ENCODE measurements at places on chromosomes 11 and 22.

GRCh38 chr11:66969584-66970225, 5.4 kb upstream of the C11orf86 start:
- no peak for DNase-seq

- no peak for DNase-seq
Observed at GRCh38 chr11:107655602-107656001, 56.3 kb downstream of the SLN start.

DNA sequence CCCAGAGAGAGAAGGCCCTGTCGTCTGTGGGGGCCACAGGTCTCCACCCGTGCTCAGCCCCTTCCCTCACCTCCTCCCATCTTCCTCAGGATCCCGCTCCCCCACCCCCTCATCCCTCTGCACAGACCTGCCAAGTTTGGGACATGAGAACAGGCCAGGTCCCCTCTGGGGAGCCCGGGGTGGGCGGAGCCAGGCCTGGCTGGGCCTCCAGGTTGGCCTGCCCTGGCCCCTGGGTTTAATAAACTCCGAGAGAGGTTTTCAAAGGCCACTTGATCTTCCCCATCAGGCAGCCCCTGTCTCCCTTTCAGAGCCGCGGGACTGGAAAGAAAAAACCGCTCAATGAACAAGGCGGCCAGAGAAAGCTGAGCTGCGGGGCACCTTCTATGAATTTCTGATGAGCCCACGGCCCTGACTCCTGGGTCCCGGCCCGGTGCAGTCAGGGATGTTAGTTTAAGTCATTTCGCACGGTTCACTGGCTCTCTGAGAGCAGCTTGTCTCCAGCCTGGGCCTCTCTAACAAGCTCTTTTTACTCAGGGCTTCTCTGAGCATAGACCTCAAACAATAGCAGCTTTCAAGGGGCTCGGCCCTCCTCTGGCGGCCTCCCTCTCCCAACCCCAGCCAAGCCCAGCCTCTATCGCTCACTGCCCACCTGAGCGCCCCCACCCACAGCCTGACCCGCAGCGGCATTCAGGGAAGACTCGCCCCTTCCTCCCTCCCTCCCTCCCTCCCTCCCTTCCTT, 64.8 kb downstream of the RPUSD4 start:
- no peak for DNase-seq

GRCh38 chr11:122727101-122727929, 71.8 kb downstream of the UBASH3B start:
- DNase-seq = no peak

DNA sequence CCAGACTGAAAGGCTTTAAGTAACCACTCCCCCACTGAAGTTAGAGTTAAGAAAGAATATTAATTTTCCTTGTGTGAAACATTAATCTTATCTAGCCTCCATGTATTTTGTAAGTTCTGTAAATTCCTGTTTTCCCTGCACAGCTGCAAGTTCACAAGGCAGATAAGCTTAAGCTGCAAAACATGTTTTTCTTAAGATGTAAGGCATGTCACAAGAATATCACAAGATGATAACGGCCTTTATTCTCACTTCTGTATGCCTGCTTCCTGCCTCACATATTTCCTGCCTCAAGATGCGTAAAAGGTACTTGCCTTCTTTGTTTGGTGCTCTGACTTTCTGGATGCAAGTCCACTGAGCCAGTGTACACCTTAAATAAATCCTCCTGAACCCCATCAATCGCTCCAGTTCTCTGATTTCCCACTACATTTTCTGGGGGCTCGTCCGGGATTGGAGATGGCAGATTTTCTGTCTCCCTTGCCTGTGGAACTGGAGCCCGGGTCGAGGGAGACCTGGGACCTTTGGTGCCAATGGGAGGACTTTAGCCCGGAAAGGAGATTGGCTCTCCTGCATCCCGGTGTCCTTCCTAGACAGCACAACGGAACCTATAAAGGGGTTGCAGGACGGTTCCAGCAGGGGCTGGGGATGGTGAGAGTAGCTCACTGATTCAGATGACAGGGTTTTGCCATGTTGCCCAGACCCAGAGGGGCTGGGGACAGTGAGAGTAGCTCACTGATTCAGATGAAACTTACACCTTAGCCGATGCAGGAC, 30.2 kb downstream of the PPARA start:
- no peak for DNase-seq

DNA sequence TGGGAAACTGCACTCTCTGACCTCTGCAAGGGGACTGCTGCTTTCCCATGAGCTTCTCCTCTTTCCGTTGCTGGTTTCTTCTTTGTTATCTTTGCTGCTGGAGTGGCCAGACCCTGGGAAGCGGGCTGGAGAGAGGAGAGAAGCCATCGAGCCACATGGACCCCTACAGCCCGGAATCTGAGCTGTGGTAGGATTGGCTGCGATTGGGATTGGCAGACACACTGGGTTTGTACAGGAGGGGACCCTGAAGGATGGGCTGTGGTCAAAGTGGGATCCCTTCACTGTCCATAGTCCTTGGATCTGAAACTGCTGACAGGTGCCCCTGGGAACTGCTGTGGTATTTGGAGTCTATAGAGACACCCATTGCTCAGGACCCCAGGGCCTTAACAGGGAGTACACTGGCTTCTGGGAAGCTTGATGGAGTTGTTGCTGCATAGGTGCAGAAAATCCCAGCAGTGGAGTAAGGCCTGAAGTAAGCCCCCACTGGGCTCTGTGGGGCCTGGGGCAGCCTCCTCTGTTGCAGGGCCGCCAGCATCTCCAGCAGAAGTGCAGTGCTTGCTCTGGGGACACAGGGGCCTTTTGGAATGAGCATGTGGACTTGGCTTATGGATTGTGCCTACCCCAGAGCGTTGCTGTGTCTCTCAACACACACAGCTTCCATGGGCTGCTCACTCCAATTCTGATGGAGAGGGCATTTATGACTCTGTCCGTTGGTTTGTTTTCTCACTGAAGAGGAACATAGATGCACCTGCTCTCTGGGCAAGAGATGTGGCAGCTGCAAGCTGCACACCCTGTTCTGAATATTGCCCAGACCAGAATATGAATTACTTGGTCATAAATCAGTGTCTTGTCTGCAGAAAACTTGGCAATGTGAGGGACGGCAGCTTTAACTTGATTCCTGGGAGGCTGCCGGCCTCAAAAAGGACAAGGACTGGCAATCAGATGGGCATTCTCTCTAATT, 32.0 kb downstream of the BCR start:
- DNase-seq = peak; percentile 15

GRCh38 chr11:5923427-5923776, 18.6 kb upstream of the OR56A3 start:
- no peak for DNase-seq

GRCh38 chr11:114832532-114833125, 154.3 kb downstream of the NXPE2 start:
- DNase-seq = no peak

GRCh38 chr11:17736579-17736893, 2.0 kb downstream of the KCNC1 start:
- DNase-seq = no peak

- no peak for DNase-seq
Observed at GRCh38 chr22:35099883-35100282, 33.9 kb downstream of the ISX start.

- DNase-seq = no peak
Observed at GRCh38 chr22:31818481-31819392, 64.9 kb downstream of the DEPDC5 start.

- peak; percentile 80 for DNase-seq
Observed at GRCh38 chr11:117907276-117908108, 21.7 kb downstream of the TMPRSS13 start.

DNA sequence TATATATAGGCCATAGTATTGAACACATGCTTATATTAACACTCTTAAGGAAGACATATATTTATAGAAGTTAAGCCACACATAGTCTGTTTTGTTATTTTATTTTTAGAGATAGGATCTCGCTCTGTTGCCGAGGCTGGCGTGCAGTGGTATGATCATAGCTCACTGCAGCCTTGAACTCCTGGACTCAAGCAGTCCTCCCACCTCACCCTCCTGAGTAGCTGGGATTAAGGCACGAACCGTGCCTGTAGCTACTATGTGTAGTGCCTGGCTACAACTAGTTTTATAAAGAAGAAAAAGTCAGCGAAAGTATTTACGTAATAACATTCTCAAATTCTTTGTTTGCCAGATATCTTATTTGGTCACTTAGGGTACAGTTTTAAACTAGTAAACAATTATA, 5.6 kb upstream of the UCP2 start:
- no peak for DNase-seq

DNA sequence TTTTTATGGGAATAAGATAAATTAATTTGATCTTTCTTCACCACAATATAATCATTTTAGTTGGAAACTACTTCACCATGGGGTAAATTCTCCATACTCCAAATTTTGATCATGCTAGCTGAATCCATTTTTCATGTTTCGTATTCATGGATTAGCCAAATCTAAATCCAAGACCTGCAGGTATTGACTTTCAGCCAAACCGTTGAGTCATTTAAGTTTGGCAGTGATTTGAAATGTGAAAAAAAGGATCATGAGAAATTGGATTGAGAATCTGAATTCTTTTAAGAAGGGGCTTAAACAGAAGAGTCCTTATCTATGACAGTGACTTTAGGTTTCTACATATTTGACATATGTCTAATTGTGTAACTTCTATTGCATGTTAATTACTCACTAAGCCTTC, 5.3 kb downstream of the GAS2 start:
- no peak for DNase-seq

DNA sequence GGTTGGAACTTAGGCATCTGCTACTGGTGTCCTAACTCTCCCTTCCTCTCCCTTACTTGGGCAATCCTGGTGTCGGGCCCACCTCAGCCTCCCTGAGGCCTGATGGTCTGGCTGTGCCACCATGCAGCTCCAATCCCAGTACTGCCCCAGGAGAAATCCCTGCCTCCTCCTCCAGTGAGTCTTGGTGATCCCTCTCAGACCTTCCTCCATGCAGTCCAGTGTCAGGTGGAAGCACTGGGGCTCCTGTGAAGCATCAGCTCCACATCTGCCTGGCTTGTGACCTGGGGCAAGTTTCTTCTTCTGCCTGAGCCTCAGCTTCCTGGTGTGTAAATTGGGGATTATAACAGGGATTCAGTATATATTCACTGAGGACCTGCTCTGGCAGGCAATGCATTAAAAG, 1.8 kb upstream of the PELI3 start:
- DNase-seq = no peak

- DNase-seq = no peak
Observed at GRCh38 chr11:85759915-85760314, 51.0 kb downstream of the SYTL2 start.

GRCh38 chr11:75400146-75400865, 988 bp downstream of the RPS3 start:
- DNase-seq = no peak

GRCh38 chr11:56910046-56910773, 78.5 kb upstream of the OR5AK2 start:
- no peak for DNase-seq

DNA sequence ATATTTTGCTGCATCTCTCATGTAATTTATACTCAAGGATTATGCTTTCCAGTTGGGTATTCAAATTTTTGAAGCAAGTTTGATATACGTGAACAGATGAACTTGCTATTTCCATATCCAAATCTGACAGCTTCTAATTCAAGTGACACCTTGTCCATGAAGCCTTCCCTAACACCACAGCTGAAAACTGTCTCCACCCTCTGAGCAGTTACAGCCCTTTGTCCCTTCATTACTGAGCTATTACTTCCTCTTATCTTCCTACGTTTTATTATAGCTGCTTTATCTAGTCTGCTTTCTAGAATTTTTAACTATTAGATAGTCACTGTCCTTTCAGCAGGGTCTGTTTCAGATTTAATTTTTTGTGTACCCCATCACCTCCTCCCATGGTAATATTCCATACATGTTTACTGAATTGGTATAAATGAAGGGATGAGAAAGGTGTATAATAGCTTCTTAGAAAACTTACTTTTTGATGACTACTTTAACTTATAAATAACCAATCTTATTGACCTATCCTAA, 13.3 kb upstream of the PRSS23 start:
- DNase-seq = no peak

GRCh38 chr11:117696540-117696939, 100.5 kb downstream of the DSCAML1 start:
- no peak for DNase-seq

DNA sequence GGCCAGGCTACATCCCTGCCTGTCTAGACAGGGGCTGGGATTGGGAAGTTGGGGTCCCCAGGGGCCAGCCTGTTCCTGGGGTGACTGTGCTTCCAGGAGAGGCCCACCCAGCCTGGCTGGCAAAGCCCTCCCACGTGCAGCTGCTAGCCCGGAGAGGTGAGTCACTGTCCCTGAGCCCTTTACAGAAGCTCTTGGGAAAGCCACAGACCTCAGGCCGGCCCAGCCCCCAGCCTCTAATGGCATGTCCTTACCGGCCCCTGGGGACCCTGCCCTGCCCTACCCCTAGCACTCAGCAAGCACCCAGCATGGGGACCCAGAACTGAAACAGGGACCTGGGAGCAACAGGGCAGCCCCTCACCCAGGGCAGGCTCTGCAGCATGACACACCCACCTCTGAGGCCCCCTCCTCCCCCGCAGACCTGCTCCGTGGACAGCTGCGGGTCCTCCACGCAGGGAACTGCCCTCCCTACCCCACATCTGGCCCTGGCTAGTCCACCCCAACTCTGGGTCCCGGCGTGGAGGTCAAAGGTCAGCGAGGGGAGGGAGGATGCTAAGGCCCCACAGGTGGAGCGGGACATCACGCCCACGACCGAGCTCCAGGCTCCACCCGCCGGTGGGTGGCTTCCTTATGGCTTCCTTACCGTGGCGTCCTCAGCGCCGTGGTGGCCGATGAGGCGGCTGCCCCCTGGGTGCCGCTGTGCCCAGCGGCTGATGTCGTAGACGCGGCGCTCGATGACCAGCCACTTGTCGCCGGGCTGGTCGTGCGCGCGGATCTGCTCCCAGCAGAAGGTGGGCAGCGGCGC, 615 bp downstream of the FADS3 start:
- peak; percentile 74 for DNase-seq

DNA sequence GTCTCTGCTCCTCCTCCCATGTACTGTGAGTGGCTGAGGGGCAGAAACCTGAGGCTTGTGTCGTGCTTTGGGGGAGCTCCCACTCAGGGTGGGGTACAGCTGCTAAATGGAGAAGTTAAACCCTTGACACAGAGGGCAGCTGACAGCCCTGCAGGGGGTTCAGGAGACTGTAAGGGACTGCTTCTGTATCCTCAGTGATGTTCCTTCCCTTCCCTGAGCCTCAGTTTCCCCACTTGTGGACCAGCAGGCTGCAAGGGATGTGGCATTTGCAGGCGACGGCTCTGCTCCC, 15.6 kb downstream of the SYNGR1 start:
- DNase-seq = no peak

DNA sequence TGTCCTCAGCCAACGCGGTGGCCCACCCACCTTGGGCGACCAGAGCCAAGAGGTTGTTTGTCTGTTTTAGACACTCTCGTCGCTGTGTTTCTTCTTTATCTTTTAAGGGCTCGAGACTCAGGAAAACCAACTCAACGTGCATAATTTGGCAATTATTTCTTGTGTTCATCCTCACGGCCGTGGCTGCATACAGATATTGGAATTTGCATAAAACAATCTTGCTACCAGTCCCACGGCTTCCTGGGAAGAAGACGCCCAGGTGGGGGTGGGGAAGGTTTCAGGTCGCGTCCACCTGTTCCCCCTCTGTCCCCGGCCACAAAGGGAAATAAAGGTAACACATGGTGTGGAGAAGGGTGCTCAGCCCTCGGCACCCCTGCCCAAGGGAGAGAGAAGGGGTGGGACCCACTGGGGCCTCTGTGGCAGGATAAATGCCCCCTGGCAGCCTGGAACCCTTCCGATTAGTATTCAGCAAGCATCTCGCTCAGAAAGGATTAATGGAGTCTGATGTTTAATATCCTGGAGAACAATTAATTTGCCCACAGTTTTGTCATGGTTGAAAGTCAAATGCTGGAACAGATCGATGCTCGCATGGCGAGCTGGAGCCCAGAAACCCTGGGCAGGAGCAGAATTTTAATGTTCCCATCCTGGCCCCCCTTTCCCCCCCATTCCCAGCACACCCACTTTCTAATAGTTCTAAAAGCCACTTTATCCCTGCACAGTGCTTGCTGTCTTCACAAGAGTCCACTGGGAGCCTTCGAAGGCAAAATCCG, 359.7 kb downstream of the MN1 start:
- no peak for DNase-seq

All from lower lobe of right lung (tissue), 2 donors.